ENCODE measurements at places on chromosomes 7 and 10.

DNA sequence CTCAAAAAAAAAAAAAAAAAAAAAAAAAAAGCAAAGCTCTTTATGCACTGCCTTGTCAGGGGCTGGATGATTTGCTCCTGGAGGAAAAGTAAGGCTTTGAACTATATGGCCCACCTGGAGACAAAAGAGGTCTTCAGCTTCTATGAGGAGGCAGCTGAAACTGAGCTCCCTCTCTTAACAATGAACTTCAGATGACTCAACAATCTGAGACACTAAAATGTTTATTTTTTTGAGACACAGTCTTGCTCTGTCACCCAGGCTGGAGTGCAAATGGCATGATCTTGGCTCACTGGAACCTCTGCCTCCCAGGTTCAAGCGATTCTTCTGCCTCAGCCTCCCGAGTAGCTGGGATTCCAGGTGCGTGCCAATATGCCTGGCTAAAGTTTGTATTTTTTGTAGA is 36.7 kb downstream of the RAB19 start:
- DNase-seq, result no peak

DNA sequence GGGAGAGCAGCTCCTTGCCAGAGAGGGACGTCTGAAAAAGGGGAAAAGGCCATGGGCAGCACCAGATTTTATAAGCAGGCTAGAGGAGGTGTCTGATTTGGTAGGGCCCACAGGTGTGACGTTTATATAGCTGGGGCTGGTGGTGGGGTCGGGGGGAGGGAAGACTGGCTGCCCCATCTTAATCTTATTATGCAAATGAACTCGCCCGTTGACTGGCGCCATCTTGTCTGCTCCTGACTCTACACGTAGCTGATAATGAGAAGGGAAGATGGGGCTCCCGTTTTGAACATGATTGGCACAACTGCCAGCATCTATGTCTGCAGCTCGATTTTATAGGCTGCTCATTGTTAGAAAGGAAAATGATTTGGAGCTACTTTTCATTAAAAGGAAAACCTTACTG is 28.6 kb upstream of the CADPS2 start:
- DNase-seq, result no peak

DNA sequence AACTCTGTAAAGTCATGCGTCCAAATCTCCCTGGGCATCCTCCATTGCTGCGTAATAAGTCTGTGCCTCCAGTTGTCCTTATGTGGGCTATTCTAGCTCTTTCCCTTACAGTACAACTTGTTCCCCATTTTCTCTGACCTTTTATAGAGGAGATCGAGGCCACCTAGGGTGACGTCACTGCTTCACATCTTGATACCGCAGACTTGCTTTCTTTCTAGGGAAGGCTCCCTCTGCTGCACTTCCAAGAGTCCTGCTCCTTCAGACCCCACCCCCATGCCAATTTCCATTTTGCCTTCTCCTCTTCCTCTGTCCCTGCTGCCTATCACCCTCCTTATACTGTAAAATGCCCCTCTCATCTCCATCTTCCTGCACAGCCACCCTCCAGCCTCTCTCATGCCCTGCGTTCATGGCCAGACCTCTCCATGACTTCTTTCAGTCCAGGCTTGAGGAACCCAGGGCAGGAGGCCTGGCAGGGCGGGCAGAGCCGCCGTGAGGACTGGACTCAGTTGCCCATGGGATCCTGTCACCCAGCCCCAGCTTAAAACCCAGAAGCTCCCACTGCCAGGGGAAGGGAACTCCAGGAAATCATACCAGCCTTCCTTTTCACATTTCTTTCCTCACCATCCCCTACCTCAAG is 57.5 kb downstream of the CAMK1D start:
- DNase-seq, result no peak

DNA sequence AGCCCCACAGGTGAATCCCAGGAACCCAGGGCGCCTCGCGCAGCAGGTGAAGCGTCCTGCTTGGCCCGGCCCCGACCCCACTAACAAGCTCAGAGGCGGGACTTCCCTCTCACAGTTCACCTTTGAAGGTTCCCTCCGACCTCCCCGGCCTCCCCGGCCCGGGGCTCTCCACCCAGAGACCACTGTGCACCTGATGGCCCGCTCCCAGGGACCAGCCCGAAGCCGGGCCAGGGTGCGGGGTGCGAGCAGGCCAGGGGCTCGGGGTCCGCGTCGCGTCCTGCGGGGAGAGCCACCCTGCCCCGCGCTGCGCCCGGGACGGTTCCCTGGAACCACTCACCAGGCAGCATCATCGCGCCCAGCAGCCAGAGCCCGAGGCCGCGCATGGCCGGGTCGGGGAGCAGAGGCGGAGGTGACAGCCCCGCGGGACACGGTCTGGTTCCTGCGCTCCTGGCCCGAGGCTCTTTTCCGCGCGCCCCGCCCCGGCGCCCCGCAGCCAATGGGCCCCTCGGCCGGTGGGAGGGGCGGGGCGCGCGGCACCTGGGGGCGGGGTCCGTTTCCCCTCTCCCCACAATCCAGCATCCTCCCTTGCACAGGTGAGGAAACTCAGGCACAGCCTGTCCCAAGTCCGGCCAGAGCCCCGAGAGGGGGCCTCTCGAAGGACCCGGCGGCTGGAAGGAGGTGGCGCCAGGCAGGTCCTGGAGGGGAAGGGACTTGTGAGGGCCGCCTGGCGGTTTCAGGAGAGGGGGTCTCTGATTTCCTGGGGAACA is at the start of gene ADAM8:
Gene ADAM8, minus strand, starts transcription at position 434 of the 767 bp plus-strand sequence. Its CDS starts 51 bp downstream, at position 383.
- no peak for DNase-seq

GRCh38 chr10:113518415-113518814 is 34.4 kb upstream of the HABP2 start:
- DNase-seq, result no peak

DNA sequence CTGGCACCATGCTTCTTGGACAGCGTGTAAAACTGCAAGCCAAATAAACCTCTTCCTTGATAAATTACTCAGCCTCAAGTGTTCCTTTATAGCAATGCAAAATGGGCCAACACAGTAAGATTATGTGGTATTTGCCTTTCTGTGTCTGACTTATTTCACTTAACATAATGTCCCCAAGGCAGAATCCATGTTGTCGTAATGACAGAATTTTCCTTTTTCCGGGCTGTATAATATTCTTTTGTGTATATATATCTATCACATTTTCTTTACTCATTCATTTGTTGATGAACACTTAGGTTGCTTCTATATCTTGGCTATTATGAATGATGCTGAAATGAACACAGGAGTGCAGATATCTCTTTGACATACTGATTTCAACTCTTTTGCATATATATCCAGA is 209.1 kb upstream of the PTER start:
- no peak for DNase-seq

- no peak for DNase-seq
Observed at GRCh38 chr7:79304711-79305110, 148.8 kb downstream of the MAGI2 start.

- no peak for DNase-seq
Observed at GRCh38 chr7:157483971-157484410, 147.2 kb downstream of the DNAJB6 start.

DNA sequence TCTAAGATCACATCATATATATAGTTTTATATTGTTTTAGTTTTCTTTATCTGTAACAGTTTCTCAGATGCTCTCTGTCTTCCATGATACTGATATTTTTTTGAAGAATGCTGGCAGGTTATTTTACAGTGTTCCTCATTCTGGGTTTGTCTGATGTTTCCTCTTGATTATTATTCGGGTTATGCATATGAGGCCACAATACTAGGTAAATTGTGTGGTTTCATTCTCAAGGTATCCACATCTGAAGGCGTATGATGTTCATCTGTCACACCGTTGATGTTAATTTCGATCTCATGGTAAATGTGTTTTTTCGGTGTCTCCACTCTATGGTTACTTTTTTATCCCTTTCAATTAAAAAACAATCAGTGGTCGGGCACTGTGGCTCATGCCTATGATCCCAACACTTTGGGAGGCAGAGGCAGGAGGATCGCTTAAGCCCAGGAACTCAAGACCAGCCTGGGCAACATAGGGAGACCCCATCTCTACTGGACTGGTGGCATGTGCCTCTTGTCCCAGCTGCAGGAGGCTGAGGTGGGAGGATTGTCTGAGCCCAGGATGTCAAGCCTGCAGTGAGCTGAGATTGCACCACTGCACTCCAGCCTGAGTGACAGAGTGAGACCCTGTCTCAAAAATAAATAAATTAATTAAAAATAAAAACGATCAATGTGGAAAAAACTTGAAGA is 108.9 kb downstream of the TPST1 start:
- no peak for DNase-seq

GRCh38 chr7:73442903-73443500 is 9.4 kb downstream of the FZD9 start:
- DNase-seq, result no peak
